ENCODE measurements at places on chromosomes 7 and 10. TPM values are rescaled to one million over a fixed set of nuclear protein-coding genes. Genes with fewer than 3 reads are reported as not detected.

Gene SCART1
- total RNA-seq = 1.3 TPM

Gene SPDYE8
- total RNA-seq = not detected

DNA sequence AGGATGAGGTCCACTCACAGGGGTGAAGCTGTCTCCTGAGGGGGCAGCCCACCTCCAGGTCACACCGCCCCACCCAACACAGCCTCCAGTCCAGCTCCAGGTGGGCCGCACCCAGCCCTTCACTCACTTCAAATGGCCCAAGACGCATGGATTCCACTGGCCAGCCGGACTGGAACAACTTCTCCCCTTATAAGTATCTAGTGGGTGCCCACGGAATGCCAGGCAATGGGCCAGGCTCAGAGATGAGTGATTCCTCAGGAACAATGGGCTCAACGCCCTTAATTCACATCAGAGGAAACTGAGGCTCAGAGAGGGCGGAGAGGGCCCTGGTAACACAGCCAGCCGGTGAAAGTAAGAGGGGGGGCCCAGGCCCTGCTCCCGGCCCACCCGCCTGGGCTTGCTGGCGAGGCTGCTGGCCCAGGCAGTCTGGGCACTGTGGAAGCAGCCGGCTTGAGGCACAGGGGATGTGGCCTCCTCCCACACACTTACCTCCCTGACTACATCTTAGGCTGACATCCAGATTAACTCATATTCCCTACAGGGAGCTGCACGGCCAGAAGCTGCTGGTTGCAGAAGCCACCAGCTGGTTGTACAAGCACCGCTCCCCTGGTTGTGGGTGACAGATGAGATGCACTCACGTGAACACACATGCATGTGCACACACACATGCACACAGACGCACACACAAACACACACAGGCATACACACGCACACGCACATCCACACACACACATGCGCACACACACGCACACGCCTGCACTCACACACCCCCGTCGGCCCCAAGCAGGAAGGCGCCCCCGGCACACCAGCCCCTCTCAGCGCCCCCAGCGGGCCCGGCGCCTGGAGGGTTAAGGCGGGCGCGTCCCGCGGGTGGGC is 1.0 kb upstream of the FAM20C start:
- DNase-seq = no peak

Gene VAX1
- total RNA-seq = not detected

DNA sequence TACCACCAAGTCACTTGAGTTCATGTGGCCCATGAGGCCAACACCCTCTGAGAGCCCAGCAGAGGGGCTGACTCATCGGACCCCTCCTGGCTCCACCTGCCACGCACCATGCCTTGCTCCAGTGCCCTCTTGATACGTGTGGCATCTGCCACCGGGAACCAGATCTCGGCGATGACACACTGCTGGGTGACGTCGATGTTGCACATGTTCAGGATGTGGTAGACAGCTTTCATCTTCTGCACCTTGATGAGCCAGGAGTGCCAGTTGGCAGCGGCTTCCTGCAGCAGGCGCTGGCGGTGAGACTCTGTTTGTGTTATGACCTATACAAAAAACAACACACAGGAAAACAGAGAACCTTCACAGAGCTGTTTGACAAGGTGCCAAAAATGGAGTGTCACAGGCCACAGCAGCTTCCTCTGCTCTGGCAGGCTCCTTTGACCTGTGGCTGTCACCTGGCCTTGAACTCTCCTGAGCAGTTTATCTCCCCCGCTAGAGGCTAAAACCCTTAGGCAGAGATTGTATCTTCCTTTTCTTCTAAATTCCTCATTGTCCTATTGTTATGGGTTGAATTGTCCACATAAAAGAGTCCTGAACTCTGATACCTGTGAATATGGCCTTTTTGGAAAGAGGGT is 45.2 kb upstream of the TMEM213 start:
- DNase-seq = peak; percentile 82

Data from epithelial cell of proximal tubule (primary cell).